PC-3 (cell line): ENCODE measurements at places on chromosomes 7 and 10. TPM values are rescaled to one million over a fixed set of nuclear protein-coding genes. Genes with fewer than 3 reads are reported as not detected.

DNA sequence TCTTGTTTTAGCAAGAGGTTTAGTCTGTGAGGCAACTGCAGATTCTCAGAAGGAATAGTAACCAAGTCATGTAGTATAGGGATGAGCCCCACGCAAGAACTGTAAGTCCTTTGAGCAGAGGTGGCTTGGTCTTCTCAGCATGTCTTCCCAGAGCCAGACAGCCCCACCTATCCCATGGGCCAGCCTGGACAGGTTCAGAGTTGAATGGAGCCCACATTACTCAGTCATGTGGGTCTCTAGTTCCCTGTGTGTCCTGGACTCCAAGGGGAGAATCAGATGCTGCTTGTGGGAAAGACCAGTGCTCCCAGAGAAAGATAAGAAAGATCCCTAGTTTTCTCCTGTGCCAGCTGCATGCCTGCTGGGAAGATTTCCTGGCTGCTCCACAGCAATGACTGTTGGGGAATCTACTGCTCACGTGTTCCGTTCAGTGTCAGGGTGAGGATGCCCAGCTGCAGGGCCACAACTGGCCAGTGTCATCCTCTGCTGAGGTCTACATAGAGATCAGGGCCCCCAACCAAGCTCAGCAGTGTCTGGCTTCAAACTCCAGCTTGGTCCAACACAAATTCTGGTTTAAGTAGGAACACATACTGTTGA is 66.9 kb upstream of the UNC5B start:
- no peak for DNase-seq

- DNase-seq, result peak; percentile 15
Measured at GRCh38 chr7:143494622-143495021, 16.9 kb downstream of the TAS2R41 start.

Gene FZD1
- total RNA-seq, result 2.7 and 3.1 TPM in 2 replicates

Gene DNAJC12
- 14.2 and 15.5 TPM in 2 replicates for total RNA-seq

Gene TSPAN15
- 186 and 212 TPM in 2 replicates for total RNA-seq

- DNase-seq, result peak; percentile 5
Measured at GRCh38 chr10:19659920-19660655, 156.1 kb upstream of the PLXDC2 start.

GRCh38 chr10:121436630-121437341 is 161.5 kb downstream of the FGFR2 start:
- no peak for DNase-seq

Gene GPR15LG
- not detected in 2 replicates for total RNA-seq

Gene ACHE
- 0.40 and 1.3 TPM in 2 replicates for total RNA-seq

Gene ALOX5
- 0.11 and 0.92 TPM in 2 replicates for total RNA-seq

- DNase-seq, result no peak
Measured at GRCh38 chr7:8612584-8612983, 179.2 kb downstream of the NXPH1 start.

Gene ACTR1A
- 69.9 and 72.7 TPM in 2 replicates for total RNA-seq

Gene TMEM213
- total RNA-seq, result not detected in 2 replicates

GRCh38 chr7:71237945-71238344 is 106.0 kb downstream of the GALNT17 start:
- no peak for DNase-seq

DNA sequence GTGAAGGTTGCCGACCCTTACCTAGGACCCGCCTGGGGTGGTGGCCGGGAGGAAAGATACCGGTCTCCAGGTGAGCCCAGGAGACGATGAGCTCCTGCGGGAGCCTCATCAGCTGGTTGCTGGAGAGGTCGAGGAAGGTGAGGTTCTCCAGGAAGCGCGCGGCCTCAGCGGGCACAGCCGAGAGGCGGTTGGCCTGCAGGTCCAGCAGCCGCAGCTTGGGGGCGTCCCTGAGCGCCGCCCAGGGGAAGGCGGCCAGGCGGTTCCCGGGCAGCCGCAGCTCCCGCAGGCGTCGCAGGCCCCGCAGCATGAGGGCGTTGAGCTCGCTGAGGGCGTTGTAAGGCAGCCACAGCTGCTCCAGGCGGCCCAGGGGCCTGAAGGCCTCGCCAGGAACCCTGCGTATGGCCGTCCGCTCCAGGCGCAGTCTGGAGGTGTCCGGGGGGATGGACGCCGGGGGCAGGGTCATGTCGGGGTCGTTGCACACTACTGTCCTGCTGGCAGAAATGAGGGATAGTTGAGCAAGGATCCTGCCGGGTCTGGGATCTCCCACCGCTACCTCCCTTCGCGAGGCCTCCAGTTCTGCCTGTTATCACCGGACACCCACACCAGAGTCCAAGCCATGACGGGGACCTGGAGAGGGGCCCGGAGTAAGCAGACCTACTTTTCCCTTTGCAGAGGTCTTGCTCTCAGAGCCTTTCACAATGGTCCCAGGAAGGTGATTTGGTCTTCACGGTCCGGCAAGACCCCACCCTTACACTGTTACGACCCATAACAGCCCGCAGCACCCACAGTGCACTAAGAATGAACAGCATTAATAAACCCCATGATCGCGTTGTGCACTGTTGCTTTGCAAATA is 3.9 kb downstream of the LRIT1 start:
- no peak for DNase-seq

DNA sequence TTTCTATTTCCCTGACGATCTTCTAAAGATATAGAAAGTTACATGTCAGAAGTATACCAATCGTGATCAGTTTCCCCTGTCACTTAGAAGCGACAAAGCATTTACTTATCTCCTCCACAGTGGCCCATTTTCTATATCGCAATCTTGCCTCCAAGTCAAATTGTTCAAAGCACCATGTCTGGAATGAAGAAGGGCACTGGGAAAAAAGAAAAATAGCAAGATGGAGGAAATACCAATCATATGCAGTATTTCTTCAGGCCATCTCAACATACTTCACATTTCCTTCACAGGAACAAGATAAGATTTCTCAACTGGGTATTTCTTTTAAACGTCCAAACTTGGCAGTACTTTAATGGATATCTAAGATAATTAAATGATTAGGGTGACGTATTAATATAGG is 63.3 kb upstream of the IL6 start:
- no peak for DNase-seq

Gene CALCR
- total RNA-seq, result not detected in 2 replicates

DNA sequence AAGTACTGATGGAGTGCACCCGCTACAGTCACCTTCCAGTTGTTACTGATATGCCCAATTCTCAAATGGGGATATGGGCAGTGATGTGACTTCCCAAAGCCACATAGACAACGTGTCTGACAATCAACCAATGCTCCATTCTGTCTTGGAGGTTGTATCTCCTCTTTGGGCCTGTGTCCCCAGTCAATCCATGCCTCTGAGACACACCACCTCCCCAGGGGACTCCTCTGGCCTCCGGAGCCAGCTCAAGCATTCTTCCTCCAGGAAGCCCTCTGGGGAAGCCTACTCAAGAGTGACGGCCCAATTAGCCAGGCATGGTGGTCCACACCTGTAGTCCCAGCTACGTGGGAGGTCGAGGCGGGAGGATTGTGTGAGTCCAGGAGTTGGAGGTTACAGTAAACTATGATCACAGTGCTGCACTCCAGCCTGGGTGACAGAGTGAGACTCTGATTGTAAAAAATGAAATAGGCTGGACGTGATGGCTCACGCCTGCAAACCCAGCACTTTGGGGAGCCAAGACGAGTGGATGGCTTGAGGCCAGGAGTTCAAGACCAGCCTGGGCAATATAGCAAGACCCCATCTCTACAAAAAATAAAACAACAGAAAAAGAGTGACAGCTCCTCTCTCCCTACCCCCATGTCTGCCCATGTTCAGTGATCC is 99.5 kb upstream of the TNRC18 start:
- peak; percentile 51 for DNase-seq

Gene SPDYE2
- total RNA-seq, result not detected in 2 replicates
